ENCODE measurements at places on chromosomes 5 and 9. TPM values are rescaled to one million over a fixed set of nuclear protein-coding genes. Genes with fewer than 3 reads are reported as not detected.

The ANKDD1B gene
- 0.87 TPM for total RNA-seq

The SELENOP gene
- 0.95 TPM for total RNA-seq

The CCIN gene
- not detected for total RNA-seq

The PCDHGB3 gene
- 0.23 TPM for total RNA-seq

The ZNF366 gene
- total RNA-seq: 0.18 TPM

The SHC3 gene
- total RNA-seq: 0.03 TPM

The NPM1 gene
- 2,607 TPM for total RNA-seq

The GRIA1 gene
- total RNA-seq: not detected

The BBLN gene
- 102 TPM for total RNA-seq

The SLC6A19 gene
- total RNA-seq: not detected

The STC2 gene
- 3.7 TPM for total RNA-seq

The ZFP37 gene
- total RNA-seq: 1.6 TPM

The OR13C3 gene
- not detected for total RNA-seq

DNA sequence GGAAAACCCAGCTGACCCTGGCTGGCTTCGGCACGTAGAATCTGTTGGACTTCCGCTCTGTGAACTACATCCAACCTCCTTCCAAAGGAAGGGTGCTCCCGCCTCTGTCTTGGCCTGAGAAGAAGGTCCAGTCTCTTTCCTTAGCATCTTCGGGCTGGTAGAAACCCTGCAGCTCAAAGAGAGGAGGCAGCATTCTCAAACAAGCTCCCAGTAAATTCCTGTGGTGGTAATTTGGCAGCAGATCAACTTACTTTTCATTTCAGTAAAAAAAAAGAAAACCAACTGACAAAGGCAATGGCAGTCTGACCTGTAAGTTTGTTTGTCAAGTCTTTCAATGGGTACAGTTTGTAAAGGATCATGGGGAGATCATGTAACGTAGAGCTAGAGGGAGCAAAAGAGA, 176.7 kb downstream of the MED10 start:
- H3K4me3 ChIP-seq: no peak overlapping the region
- peaks cover 4% of the 10 kb centered on the region for H3K4me1 ChIP-seq

- H3K27ac ChIP-seq: no peak overlapping the region
- H3K27me3 ChIP-seq: no peaks in the 10 kb centered on the region
- H3K4me1 ChIP-seq: peaks cover 5% of the 10 kb centered on the region
- H3K4me3 ChIP-seq: no peak overlapping the region
Observed at GRCh38 chr5:132365213-132365612, 4.3 kb upstream of the SLC22A5 start.

DNA sequence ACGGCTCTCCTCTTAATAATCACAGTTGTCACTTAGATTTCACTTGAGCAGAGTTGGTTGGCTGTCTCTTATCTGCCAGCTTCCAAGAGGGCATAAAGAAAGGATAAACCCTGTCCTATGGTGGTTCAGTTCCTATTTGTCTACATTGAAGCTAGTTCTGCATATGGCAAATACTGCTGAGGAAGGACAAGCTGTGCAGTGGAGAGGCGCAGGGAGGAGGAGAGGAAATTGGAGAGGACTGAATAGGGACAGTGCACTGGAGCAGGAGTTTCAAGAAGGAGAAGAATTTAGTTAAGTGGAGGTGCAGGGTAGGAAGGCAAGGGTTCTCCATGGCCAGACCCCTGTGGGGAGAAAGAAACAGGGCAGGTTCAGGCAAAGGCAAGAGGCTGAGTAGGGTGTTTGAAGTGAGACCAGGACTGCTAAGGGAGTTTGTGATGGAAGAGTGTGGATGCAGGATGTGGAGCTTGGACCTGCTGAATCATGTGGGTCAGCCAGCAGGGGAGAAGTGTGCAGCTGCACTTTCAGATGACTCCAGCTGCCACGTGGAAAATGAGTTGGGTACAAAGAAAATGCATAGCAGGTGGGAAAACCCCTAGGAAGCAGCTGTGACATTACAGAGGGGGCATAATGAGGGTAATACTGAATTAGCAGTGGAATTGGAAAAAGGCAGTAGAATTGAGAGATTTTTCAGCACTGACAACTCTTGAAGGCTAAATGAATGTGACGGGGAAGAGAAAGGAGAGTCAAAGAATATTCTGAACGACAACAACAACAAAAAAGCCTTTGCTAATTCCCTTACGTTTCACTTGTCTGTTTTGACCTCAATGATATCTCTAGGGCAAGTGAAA, 66.8 kb downstream of the MAMDC2 start:
- no peaks in the 10 kb centered on the region for H3K36me3 ChIP-seq
- no peak overlapping the region for H3K27ac ChIP-seq
- no peaks in the 10 kb centered on the region for H3K27me3 ChIP-seq
- no peaks in the 10 kb centered on the region for H3K4me1 ChIP-seq

DNA sequence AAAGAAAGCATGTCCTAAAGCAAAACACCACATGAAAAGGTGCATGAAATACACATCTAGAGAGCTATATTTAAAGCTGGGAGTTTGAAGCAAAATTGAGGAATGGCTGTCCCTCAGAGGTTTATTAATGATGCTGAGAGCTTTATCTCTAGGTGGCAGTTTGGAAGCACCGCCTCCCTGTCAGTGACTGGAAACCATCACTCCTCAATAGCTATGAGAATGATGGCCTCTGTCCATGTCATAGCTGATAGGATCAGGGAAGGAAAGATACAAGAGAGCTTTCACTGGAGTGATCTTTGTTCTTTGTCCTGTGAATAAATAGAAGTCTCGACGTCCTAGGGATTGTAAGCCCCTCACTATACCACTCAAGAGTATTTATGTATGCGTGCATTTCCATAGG, 110.5 kb downstream of the NUDT12 start:
- no peak overlapping the region for H3K27ac ChIP-seq
- H3K4me1 ChIP-seq: no peaks in the 10 kb centered on the region
- no peak for DNase-seq
- H3K4me3 ChIP-seq: no peak overlapping the region
- H3K27me3 ChIP-seq: no peaks in the 10 kb centered on the region

DNA sequence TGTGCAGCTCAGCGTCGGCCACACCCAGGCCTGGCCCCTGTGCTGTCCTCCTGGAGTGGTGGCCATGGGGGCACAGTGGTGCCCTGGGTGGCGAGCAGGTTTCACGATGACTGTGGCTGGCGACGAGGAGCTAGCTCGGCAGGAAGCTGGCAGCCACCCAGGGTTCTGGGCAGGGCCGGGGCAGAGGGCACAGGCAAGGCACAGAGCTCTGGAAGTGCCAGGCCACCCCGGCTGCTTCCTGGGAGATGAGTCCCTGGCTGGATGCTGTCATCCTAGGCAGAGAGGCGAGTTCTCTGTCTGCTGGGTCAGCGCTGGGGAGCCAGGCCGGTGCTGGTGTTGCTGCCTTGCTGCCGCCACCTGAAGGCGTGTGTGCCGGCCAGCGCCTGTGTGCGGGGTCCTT, 51.7 kb downstream of the RXRA start:
- H3K4me1 ChIP-seq: peaks cover 9% of the 10 kb centered on the region
- H3K27ac ChIP-seq: no peak overlapping the region
- no peak overlapping the region for H3K4me3 ChIP-seq
- H3K36me3 ChIP-seq: no peaks in the 10 kb centered on the region

DNA sequence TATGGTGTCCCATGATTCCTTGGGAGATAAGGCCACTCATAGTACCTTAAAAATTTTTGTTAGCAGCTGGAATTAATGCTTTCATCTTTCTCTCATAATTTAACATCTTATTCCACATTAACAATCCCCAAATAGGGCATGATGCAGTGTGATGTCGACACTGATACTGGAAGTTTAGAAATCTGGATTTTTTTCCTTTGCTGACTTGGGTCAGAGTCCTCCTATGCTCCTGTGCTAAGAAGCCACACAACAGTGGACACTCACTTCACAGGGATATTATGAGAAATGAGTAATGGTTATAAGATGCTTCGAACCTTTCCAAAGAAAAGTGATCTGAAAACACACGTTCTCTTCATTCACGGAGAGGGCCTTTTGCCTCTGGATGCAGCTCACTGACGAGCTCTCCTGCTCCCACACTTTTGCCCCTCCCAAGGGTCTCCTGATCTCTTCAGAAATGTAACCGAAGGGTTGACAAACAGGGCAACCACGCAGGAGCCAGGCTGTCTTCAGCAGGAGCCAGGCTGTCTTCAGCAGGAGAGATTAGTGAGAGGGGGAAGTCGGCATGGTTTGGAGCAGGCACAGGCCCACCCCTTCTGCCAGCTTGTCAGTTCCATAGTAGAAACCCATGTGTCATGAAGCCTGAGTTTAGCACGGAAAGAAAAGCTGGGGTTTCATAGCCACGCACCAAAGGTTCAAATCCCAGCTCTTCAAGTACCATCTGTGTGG, 247.8 kb downstream of the AOPEP start:
- no peaks in the 10 kb centered on the region for H3K27me3 ChIP-seq
- no peaks in the 10 kb centered on the region for H3K4me1 ChIP-seq
- H3K4me3 ChIP-seq: no peak overlapping the region
- H3K27ac ChIP-seq: no peak overlapping the region
- no peaks in the 10 kb centered on the region for H3K36me3 ChIP-seq
- no peak for DNase-seq

DNA sequence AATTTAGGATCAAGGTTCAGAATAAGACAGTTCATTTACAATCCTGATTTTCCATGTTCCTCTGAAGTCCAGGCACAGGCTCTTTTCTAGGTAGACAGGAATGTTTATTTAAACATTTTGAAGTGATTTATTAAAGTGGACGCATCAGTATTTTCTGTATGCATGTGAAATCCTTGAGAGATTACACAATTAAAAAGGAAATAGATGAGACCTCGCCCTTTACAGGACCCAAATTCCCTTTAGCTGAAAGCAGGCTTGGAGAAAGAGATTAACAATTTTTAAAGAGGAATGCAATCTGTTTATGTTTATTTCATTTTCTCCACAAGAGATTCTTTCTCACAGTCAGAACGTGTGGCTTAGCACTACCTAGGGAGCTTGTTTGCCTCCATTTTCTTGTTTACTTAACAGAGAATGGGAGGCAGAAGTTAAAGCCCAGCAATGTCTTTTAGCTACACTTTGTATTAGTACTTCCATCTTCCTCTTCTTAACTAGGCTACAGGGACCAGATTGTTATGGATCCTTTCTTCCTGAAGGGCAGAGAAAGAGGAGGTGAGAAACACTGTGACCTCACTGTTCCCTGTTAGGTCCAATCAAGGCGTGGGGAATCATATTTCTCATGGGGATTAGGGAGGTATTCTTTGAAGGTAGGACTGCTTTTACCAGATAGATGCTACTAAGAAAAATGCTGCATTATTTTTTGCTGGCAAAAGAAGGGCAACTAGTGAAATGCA, 416.0 kb downstream of the SH3GL2 start:
- no peak overlapping the region for H3K27ac ChIP-seq
- H3K36me3 ChIP-seq: no peaks in the 10 kb centered on the region
- no peaks in the 10 kb centered on the region for H3K27me3 ChIP-seq
- H3K4me1 ChIP-seq: no peaks in the 10 kb centered on the region

- no peaks in the 10 kb centered on the region for H3K4me1 ChIP-seq
- no peak overlapping the region for H3K27ac ChIP-seq
- no peaks in the 10 kb centered on the region for H3K27me3 ChIP-seq
- H3K36me3 ChIP-seq: no peaks in the 10 kb centered on the region
Observed at GRCh38 chr5:141709699-141710267, 27.8 kb upstream of the ARAP3 start.

- no peaks in the 10 kb centered on the region for H3K36me3 ChIP-seq
- H3K4me3 ChIP-seq: no peak overlapping the region
- no peak for DNase-seq
- peak overlapping the region; percentile 10 for H3K27ac ChIP-seq
Observed at GRCh38 chr9:115192280-115192679, 74.3 kb upstream of the TNC start.

- peak overlapping the region; percentile 57 for H3K27ac ChIP-seq
- peaks cover 30% of the 10 kb centered on the region for H3K4me1 ChIP-seq
- H3K36me3 ChIP-seq: peaks cover 4% of the 10 kb centered on the region
- no peaks in the 10 kb centered on the region for H3K27me3 ChIP-seq
- H3K4me3 ChIP-seq: no peak overlapping the region
- DNase-seq: no peak
Observed at GRCh38 chr5:151739395-151739794, 19.0 kb downstream of the ATOX1 start.

DNA sequence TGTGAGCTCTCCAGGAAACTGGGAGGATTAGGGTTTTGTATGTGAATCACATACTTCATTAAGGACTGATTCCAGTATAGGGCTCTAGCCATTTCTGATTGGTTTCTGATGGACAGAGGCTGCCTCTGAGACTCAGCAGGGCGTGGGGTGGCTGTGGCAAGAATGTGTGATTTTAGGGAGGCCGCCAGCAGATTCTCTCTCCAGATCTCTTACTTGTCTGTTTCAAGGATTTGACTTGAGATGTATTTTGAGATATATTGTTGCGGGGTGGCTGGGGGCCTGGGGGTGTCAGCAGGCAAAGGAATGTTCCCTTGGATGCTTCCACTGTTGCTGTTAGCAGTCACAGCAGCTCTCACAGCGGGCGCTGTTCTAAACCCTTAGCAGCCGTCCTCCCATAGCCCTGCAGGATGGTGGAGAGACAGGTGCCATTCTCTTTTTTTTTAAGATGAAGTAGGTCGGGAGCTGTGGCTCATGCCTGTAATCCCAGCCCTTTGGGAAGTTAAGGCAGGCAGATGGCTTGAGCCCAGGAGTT, 8.0 kb upstream of the HNRNPAB start:
- no peak overlapping the region for H3K27ac ChIP-seq
- DNase-seq: no peak
- no peak overlapping the region for H3K4me3 ChIP-seq
- H3K4me1 ChIP-seq: no peaks in the 10 kb centered on the region
- no peaks in the 10 kb centered on the region for H3K36me3 ChIP-seq
- peaks cover 5% of the 10 kb centered on the region for H3K27me3 ChIP-seq

- H3K4me3 ChIP-seq: no peak overlapping the region
- no peaks in the 10 kb centered on the region for H3K27me3 ChIP-seq
- H3K27ac ChIP-seq: no peak overlapping the region
Observed at GRCh38 chr9:124248960-124249359, 8.8 kb upstream of the NEK6 start.

DNA sequence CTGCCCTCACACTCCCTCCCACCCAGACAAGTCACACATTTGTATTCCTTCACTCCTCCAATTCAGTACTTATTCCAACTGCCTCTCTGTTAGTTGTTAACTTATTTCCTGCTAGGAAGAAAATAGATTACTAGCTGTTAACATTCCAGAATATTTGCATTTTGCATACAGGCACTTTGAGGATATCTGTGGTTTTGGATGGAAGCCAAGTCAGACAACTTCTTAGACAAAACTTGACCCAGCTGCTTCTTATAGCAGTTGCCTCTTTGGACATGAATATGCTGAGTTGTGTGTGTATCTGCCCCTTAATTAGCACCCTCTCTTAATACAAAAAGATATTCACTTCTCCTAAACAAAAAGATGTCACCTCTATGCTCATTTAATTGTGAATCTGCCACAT, 1280.6 kb upstream of the ACO1 start:
- no peaks in the 10 kb centered on the region for H3K27me3 ChIP-seq
- H3K4me3 ChIP-seq: no peak overlapping the region
- no peaks in the 10 kb centered on the region for H3K36me3 ChIP-seq
- DNase-seq: no peak
- no peaks in the 10 kb centered on the region for H3K4me1 ChIP-seq

DNA sequence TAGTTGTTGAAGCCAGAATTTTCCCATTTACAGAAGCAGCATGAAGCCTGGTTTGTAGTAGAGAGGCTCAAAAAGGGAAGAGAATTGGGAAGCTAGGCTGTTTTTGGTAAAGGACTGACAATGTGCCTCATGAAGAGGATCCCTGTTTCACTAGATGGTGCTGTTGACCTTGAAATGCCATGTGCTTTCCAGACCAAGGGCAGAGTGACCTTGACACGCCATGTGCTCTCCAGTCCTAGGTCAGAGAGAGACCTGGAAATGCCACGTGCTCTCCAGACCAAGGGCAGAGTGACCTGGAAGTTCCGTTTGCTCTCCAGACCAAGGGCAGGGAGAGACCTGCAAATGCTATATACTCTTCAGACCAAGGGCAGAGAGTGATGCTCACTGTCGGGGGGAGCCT, 32.0 kb downstream of the UNC13B start:
- H3K4me3 ChIP-seq: no peak overlapping the region
- no peak for DNase-seq
- H3K4me1 ChIP-seq: no peaks in the 10 kb centered on the region
- H3K27ac ChIP-seq: no peak overlapping the region
- H3K27me3 ChIP-seq: no peaks in the 10 kb centered on the region
- no peaks in the 10 kb centered on the region for H3K36me3 ChIP-seq

Measured in GM12878 (cell line).